Activated T-helper 17 cell treated with anti-CD3 and anti-CD28 coated beads, Interleukin-2, amount 50 U/mL, for 72 hours (primary cell): ENCODE measurements at places on chromosomes 5 and 9. TPM values are rescaled to one million over a fixed set of nuclear protein-coding genes. Genes with fewer than 3 reads are reported as not detected.

Gene ZNF474
- total RNA-seq = not detected

- no peaks in the 10 kb centered on the region for H3K27me3 ChIP-seq
- H3K27ac ChIP-seq = no peak overlapping the region
- no peak for ATAC-seq
- H3K4me1 ChIP-seq = no peaks in the 10 kb centered on the region
- H3K4me3 ChIP-seq = no peak overlapping the region
These were observed 120.7 kb downstream of the MYO10 start for GRCh38 chr5:16815432-16815831.

DNA sequence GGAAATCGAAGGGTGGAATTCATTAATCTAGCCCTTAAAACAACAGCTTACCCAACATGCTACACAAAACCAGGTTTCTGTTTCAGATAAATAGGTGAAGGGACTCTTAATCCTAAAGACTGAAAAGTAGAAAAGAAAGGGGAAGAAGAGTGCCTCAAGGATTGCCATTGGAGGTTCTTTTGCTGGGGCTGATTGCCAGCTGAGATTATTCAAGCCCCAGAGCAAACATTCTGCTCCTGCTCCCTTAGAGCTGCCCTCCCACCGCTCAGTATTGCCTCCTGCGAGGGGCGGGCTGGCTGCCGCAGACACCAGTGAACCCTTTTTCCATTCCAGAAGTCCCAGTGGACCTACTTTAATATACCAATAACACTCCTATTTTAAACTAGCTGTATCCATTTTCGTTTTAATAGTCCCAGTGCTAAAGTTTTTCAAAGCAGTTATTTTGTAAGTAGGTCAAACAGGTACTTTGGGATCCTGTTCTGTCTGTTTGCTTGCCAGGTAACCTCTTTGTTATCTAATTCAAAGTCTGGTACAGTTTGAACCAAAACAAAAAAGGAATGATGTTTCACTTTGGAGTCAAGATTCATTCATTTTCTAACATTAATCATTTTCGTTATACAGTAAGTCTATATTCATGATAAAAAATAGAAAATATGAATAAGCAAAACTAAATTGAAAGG, 38.6 kb downstream of the HMGCS1 start:
- H3K27ac ChIP-seq = no peak overlapping the region
- no peaks in the 10 kb centered on the region for H3K4me1 ChIP-seq
- peaks cover 22% of the 10 kb centered on the region for H3K27me3 ChIP-seq
- H3K4me3 ChIP-seq = no peak overlapping the region
- no peaks in the 10 kb centered on the region for H3K36me3 ChIP-seq

DNA sequence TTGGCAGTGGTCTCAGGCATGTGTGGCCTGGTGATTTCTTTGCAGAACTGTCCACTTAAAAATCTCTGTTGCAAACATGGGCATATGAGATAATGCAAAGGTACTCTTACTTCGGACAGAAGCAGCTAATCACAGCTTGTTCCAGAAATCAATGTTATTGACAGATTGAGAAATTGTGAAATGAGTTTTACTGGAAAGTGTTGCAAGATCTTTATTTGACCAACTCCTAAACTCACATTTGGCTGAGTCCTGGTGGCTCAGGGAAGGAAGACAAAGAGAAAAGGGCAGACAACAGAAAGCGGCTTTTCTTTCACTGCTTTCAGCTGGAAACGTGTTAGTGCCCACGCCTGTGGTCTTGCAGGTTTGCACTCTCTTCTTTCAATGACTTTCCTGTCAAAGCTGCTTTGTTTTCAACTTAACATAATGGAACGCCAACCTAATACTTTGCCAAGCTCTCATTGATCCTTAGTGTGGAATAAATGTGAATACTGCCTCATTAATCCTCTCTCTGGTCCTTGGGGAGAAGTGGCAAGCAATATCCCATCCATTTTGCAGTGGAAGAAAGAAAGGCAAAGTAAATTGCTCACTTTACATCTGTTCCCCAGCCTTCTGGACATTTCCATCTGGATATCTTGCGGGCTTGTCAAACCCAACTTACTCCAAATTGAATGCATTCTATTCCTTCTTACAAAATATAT, 586.4 kb downstream of the LRRC70 start:
- ATAC-seq = no peak
- no peaks in the 10 kb centered on the region for H3K27me3 ChIP-seq
- H3K27ac ChIP-seq = no peak overlapping the region
- no peaks in the 10 kb centered on the region for H3K36me3 ChIP-seq
- no peaks in the 10 kb centered on the region for H3K4me1 ChIP-seq
- no peak overlapping the region for H3K4me3 ChIP-seq

DNA sequence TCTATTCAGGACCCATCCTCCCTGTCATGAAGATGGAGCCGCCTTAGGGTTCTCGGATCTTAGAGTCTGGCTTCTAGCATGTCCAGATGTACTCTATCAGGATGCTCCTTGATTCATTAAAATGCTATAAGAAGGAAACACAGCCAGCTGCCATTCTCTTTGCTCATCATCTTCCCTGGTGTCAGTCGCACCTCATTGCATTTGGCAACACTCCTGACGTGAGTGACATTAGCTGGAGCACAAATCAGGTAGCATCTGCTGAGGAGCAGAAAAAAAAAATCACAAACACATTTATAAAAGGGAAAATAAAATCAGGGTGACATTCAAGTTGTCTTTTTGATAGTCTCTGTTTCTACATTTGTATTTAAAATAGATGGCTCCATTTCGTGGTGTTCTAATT, 226.1 kb upstream of the NMUR2 start:
- H3K4me3 ChIP-seq = no peak overlapping the region
- ATAC-seq = no peak
- no peaks in the 10 kb centered on the region for H3K4me1 ChIP-seq
- no peaks in the 10 kb centered on the region for H3K27me3 ChIP-seq
- H3K36me3 ChIP-seq = no peaks in the 10 kb centered on the region
- H3K27ac ChIP-seq = no peak overlapping the region
